Stimulated activated CD8-positive, alpha-beta memory T cell treated with anti-CD3 and anti-CD28 coated beads, Interleukin-7, amount 100 ng/mL, for 1 hour (primary cell): ENCODE measurements at places on chromosomes 4 and X.

DNA sequence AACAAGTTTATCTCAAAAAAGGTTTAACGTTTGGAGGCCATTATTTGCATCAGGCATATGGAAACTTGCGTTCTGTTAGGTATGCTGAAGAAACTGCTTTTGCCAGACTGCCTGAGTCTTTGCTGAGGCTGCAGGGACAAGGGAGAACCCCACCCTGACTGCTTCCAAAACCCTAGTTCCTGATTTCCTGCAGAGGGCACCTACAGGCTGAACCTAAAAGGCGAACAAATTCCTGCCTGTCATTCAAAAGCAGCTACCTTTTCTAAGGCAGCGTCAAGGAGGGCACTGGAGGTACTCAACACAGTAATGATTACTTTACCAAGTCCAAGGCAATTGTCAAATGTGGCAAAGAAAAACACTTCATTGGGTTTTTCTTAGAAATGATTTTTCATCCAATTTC is 578 bp upstream of the CORIN start:
- DNase-seq: no peak

DNA sequence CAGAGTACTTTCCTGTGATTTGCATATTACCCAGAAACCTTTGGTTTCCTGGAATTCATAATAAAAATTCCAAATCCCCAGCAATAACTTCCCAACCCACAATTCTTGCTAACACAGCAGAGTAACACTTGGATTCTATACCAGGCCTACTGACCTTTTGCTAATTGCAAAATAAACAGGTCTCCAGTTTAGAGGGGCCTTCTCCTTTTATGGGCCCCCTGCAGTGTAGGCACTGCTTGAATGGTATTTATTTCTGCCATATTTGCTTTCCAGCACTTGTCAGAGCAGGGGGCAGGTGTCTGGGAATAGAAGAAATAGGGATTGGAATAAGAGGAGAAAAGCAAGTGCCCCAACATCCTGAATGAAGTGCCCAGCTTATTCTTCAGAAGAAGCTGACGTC is 25.3 kb upstream of the GPC3 start:
- no peak for DNase-seq

DNA sequence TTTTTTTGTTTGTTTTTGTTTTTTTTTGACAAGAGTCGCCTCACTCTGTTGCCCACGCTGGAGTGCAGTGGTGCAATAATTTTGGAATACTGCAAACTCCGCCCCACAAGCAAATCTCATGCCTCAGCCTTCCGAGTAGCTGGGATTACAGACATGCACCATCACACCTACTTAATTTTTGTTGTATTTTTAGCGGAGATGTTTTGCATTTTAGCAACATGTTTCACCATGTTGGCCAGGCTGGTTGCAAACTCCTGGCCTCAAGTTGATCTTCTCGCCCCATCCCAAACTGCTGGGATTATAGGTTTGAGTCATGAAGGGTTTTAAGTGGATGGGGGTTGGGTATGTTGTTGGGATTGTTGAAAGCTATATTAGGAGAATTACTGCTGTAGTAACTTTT is 270.9 kb upstream of the LCORL start:
- no peak for DNase-seq

- DNase-seq: no peak
Observed at GRCh38 chrX:1491851-1492349, 39.2 kb upstream of the ASMTL start.

DNA sequence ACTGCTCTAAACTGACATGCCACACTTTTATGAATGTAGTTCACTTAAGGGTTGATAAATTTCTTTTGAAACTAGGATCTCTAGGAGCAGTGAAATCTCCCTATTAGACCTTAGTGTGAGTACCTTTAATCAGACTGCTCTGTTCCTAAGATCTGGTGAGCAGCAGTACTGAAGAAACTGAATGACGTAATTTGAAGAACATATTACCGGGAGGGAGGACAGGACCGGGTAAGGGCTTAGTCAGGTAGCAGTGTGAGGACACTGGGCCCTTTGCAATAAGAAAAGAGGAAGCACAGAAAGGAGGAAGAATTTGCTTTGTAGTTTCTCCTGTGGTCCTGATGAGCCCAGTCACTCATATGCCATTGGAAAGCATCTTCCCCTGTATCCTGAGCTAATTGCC is 255.2 kb downstream of the THOC2 start:
- DNase-seq: no peak

GRCh38 chrX:28706964-28707363 is 119.7 kb downstream of the IL1RAPL1 start:
- no peak for DNase-seq

GRCh38 chr4:163693211-163693610 is 198.7 kb downstream of the TMA16 start:
- DNase-seq: no peak

DNA sequence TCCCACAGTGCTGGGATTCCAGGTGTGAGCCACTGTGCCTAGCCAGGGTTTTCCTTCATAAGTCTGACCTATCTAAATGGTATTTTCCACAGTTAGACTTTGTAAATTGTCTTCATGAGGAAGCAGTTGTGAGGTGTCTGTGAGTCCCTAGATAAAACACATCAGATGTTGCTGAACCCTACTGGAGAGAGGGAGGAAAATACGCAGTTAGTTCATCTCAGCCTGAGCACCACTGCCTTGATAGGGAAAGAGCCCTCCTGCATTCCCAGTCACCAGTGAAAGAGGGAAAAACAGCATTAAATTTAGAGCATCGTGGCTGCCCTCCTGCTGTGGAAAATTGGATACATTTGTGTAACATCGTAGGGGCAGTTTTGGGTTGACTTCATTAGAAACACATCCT is 31.7 kb upstream of the CLDN34 start:
- DNase-seq: no peak

DNA sequence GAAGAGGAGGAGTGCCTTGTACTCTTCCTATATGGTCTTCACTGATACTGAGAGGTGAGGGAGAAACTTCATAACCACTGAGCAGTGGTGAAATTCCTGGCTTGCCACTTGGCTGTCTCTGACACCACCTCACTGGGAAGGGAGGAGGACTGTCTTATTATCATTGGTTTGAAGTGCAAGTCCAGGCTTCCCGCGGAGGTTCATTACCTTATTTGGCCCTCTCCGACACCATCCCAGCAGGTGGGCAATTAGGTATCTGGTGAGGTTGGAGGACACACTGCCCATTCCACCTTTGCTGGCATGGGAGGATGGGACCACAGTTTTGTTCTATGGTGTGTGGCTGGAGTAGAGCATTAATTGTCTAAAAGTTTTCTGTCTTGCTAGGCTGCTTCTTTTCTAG is 206.1 kb downstream of the LHFPL1 start:
- no peak for DNase-seq

GRCh38 chr4:3781997-3782930 is 16.1 kb downstream of the ADRA2C start:
- no peak for DNase-seq

- DNase-seq: no peak
Observed at GRCh38 chrX:110215411-110215810, 102.5 kb downstream of the AMMECR1 start.

DNA sequence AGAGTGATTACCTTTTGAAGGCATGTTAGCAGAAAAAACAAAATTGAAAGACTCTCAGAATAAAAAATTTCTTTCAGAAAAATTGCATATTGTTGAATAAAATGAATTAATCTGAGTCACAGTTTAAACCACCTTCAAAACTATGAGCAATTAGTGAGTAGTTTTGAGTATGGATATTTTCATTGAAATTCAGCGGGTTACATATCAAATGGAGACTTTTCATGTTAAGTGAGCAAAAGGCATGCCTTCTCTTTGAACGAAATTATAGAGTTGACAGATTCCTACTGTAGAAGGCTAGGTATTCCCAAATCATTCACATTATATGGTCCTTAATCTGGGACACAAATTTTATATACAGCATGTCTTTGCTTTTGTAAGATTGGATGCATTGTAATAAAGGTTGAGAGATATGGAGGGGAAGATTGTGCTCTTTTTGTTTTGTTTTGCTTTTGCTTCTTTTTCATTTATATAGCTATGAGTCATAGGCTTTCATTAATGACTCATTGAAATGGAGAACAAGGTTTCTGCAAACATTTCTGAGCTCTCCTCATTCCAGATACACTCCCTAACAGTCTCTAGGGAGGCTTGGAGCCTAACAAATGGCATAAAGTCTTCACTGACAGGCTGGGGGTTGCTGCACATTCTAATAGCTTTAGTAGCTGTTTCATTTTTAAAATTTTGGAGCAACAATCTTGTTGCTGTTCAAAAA is 21.6 kb downstream of the PCDH18 start:
- DNase-seq: no peak

- DNase-seq: no peak
Observed at GRCh38 chr4:152697284-152698088, 17.7 kb upstream of the TMEM154 start.

DNA sequence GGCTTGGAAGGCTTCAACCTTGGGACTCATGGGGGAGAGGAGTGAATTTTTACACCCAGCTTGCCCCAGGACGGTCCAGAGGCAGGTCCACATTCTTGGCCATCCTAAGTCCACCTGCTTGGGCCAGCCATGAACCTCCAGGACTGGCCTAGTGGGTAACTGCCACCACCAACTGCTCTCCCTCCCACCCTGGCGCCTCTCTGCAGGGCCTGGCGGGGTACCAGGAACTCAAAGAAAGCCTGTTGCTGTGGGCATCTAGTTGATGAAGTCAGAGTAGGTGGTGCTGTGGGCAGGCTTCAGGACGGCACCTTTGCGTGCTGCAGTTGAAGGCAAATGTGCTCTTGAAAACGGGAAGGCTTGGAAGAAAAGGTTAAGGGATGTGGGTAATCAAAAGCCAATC is 12.0 kb downstream of the BCOR start:
- no peak for DNase-seq

DNA sequence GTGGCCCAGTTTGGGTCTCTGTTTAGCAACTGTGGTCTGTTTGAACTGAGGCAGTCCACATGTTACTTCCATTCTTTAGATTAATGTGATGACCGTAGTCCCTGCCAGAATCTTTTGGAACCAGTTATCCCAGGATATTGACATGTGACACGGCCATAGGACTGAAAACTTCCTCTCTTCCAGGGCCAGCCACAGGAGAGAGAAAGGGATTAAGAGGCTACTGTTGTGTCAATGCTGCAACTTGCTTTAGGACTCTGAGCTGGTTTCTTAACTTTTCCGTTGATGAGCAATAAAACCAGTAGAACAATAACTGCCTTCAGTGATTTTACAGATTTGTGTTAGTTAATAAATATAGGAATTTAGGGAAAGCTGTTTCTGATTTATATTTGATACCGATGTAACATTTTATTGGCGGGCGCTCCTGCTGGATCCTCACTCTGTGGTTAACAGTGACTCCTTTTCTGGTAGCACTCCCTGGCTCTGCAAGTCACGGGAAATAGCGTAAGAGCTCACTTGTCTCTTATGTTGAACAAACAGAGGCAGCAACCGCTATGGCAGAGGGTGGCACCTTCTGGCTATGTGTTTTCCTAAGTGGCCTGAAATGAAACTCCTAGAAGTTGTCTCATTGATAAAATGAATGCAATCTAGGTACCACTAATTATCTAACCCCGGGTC is 2.5 kb downstream of the TENM3 start:
- DNase-seq: no peak

DNA sequence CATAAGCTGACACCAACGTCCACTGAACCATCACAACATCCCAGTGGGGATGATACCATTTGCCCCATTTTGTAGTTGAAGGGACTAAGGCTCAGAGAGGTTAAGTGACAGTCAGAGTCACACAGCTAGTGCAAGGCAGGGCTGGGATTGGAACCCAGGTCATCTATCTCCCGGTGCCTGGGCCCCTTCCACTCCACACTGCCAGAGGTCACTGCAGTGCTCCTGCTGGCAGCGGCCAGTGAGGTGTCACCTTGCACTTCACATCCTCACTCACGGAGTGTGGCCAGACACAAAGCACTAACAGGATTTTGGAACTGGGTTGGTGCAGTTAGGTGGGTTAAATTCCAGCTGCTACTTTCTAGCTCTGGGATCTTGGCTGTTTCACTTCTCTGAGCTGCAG is 118.7 kb downstream of the ENPP6 start:
- no peak for DNase-seq

- no peak for DNase-seq
Observed at GRCh38 chrX:151153086-151153485, 23.3 kb upstream of the GPR50 start.

DNA sequence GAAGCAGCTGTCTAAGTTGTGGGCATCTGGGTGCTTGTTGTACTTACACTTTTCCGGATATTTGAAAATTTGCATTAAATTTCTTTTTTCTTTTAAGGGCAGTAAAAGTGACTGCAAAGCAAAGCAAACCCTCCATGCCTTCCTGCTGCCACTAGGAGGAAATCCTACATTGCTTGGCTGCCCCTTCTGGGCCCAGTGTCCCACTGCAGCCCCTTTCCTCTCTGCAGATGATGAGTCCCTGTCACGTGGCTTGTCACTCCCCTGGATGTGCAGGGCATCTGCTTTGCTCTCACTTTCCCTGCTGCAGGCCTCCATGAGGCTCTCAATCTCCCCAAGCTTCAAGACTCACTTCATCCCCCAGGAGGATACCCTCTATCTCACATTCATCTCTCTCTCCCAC is 12.7 kb downstream of the TSR2 start:
- no peak for DNase-seq

GRCh38 chrX:109927663-109928273 is 75.1 kb upstream of the TMEM164 start:
- DNase-seq: no peak

DNA sequence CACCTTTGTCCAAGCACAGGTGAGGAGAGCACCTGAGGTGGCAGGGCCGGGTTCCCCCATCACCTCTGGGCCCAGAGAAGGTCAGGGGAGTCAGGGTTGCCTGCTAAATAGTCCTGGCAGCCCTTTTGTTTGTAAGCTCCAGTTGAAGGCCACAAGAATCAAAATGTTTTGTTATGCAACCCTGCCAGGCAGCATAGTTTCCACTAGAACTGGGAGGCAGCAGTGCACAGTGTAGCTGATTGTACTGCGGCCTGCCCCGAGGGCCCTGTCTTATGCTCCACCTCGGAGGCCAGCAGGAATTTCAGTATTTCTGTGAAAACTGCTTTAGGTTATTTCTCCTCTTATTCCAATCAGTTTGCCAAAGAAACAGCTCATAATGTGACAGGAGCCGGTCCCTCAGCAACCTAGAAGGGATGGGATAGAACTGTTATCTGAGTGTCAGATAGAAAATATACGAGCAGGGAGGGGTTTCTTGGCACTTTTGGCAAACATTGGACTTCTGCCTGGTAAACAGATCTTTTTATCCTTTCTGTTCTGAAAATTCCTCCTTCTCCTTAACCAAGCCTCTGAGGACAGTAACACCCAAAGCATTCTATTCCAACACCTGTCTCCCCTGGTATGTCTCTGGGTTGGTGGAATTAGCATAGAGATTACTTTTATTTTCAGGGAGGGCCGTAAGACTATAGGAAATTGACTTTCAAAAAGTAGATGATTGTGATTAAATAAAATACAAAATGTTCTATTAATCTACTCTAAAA is 93.6 kb downstream of the LNX1 start:
- no peak for DNase-seq

- no peak for DNase-seq
Observed at GRCh38 chrX:121496966-121497365, 449.6 kb downstream of the GLUD2 start.

GRCh38 chrX:130079824-130080406 is 30.4 kb downstream of the ELF4 start:
- no peak for DNase-seq

GRCh38 chr4:52665592-52665991 is 6.5 kb upstream of the USP46 start:
- no peak for DNase-seq
